Dorsolateral prefrontal cortex (tissue), 122 donors: ENCODE measurements at places on chromosomes 2 and 18.

GRCh38 chr2:172496160-172496608 is 59.7 kb upstream of the PDK1 start:
- no peak for DNase-seq

GRCh38 chr2:128037649-128038048 is 9.8 kb upstream of the SAP130 start:
- DNase-seq, result no peak

GRCh38 chr2:8121022-8121825 is 560.6 kb upstream of the ID2 start:
- no peak for DNase-seq

DNA sequence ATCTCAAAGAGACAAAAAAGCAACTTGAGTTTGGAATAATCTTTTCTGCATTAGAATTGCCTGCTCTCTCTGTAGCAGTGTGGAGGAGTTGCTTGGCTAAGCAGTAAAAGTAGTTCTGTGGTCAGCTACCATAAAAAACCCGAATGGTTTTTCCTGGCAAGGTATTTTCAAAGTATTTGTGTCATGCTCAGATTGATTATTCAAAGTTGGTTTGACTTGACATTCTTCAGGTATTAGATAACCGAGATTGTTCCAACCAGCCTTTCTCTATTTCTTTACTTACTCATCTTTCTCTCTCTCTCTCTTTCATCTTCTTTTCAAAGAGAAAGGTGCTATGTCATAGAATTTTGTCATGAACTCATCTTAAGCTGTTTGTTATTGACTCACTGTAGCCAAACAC is 404.9 kb downstream of the CPS1 start:
- DNase-seq, result no peak

DNA sequence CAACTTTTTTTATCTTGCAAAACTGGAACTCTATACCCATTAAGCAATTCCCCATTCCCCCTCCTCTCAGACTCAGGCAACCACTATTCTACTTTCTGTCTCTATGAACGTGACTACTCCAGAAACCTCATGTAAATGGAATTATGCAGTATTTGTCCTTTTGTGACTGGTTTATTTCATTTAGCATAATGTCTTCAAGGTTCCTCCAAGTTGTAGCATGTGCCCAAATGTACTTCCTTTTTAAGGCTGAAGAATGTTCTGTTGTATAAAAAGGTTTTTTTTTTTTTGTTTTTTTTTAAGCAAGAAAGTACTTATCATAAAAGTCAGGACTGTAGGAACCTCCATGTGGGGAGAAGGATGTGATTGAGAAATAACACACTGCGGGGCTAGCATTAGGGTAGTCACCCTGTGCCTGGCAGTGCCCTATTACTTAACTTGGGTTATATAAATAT is 262.9 kb upstream of the FBXO11 start:
- DNase-seq, result no peak

DNA sequence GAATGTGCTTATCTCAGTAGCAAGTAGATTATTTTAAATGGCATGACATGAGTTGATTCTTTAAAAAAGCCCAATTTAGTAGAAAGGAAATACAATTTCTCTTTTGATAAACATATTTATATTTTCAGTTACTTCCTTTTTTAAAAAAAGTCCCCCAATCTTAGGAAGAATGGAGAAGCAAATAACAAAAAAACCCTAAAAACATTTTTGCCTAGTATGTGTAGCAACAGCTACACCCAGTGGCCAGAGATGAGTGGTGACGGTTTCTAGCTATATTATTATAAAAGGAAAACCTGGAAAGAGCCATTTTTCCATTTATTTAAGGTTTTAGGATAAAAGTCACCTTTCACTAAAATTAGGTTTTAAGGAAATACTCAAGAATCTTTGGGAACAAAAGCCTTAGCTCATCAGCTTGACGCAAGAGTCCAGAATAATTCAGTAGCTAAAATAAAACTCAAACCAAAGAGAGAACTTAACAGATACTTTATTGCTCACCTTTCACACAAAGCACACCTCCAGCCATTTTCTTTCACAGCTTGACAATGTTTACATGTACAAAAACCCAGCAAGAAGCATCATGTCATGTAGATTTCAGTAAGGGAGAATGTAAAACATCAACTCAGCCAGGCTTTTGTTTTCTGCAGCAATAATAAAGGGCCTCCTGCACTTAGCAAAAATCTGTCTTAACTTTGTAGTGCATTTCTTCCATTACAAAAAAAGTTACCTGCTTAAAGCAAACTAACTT is 15.7 kb downstream of the FAM98A start:
- DNase-seq, result no peak

- no peak for DNase-seq
These were observed 22.9 kb downstream of the DOK1 start for GRCh38 chr2:74577448-74577847.

DNA sequence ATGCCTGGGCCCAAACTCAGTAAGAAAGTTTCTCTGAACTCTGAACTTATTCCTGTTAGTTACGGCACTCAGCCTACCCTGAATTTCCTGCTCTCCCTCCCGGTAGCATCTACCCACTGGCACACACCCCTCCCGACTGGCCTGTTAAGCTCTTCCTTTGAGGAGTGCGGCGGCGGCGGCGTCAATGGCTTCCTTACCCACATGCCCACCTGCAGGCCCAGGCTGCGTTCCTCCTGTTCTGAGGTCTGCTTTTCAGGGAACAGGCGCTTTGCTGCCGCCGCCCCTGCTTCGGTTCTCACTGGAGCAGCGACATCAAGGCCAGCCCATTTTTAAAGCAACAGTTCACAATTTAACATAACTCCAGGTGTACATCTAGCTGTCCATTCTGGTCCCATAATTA is 432.4 kb downstream of the DCDC2C start:
- no peak for DNase-seq

GRCh38 chr18:6811816-6812215 is 82.3 kb downstream of the ARHGAP28 start:
- DNase-seq, result no peak

- no peak for DNase-seq
These were observed 21.7 kb upstream of the PPP3R1 start for GRCh38 chr2:68274022-68274421.

DNA sequence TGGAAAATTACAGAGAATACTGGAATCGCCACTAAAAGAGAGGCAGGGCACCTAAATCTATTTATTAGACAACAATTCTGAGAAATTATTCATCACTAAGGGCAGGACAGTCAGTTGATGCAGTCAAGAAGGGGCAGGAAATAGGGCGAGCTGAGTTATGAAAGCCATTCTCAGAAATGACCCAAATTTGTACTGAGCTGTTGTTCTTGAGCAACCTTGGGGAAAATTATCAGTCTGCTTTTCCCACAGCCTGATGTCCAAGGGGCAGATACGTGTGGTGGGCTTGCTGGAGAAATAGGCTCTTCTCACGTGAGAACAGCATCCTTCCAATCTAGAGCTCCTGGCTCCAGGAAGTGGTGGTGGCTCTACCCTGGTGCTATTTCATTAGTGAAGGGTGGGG is 38.6 kb downstream of the STON1 start:
- DNase-seq, result no peak

- DNase-seq, result no peak
These were observed 154.7 kb downstream of the CHST9 start for GRCh38 chr18:27030421-27030820.

GRCh38 chr2:107556038-107556627 is 270.6 kb upstream of the RGPD4 start:
- no peak for DNase-seq

GRCh38 chr2:168669151-168669550 is 133.3 kb upstream of the NOSTRIN start:
- DNase-seq, result no peak

GRCh38 chr2:224278531-224278930 is 123.4 kb downstream of the FAM124B start:
- DNase-seq, result no peak

GRCh38 chr2:238595750-238596570 is 169.2 kb downstream of the ASB1 start:
- no peak for DNase-seq

DNA sequence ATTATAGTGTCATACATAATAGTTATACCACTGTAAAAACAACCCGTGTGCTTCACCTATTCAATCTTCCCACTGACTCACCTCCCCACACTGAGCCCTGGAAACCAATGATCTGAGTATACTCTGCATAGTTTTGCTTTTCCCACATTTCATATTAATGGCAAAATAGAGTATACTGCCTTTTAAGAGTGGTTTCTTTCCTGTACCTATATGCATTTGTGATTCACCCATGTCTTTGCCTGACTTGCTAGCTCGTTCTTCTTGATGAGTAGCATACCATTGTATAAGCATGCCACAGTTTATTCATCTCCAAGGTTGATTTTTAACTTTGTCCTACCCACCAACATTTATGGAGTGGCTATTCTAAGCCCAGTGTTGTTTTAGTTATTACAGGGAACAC is 686.4 kb downstream of the PLCL1 start:
- DNase-seq, result no peak

GRCh38 chr2:181915102-181915501 is 23.6 kb downstream of the ITPRID2 start:
- no peak for DNase-seq

DNA sequence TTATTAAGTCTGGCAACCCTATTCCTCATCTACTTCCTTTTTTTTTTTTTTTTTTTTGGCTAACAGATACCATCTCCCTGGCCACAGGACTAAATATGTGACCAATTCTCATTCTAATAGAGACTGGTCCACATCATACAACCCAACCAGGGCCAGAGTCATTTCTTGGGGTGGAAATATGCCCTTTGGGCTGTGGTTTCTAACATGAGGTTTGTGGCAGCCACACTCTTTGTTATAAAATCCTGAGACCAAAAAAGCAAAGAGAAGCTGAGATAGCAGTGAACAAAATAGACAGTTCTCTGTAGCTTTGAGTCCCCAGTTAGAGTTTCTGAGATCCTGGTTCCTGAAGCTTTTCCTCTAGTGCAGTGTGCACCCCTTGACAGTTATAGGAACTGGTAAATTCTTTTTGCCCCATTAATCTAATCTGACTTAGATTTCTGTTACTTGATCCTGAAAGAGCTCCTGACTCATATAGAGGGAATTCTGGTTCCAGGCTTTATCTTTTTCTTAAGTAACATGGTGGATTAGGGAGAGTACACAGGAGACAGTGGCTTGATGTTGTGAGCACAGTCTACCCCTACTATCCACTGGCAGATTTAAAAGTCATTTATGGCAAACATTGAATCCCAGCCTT is 86.8 kb downstream of the MAIP1 start:
- no peak for DNase-seq
